Activated T-helper 2 cell treated with anti-CD3 and anti-CD28 coated beads, Interferon-gamma antibody, Interleukin-2, Interleukin-4, amounts not matched to agents 10 μg/mL and 5 μg/mL and 100 μg/mL, durations not matched to agents 14 hours and 24 hours and 36 hours (primary cell): ENCODE measurements at places on chromosomes 3 and 15.
A peak's percentile ranks its signal among the peaks of the same experiment; 100 is the strongest.

GRCh38 chr3:143824735-143825385, 23.4 kb downstream of the SLC9A9 start:
- no peak for DNase-seq

- no peak for DNase-seq
Observed at GRCh38 chr3:1262246-1262645, 169.4 kb downstream of the CNTN6 start.

GRCh38 chr3:155079468-155079745, 712 bp upstream of the MME start:
- no peak for DNase-seq

DNA sequence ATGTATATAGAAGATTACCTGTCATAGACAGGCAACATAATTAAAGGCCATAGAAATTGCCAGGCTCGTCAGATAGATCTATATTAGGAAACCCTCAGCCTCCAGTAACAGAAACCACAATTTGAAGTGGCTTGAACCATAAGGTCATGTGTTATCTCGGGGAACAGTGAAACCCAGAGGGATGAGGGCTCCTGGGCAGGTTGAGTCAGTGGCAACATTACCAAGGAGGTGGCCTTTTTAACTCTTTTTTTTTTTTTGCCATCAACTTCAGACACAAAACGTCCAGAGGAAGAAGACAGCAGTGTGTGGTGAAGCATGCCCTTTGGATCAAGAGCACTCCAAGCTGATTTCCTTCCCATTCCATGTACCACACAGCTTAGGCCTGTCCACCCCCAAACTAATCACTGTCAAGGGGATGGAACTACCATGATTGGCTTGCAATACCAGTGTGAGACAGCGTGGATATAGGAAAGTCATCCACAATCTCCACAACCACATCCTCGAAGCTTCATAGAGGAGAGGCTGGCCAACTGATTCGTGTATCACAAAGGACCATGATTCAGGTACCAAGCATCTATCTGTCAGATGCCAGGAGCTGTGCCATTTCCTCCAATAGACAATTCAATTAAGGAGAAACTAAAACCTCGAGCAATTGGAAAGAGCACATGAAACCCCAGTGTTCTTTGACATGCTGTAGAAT, 999 bp upstream of the KIF7 start:
- no peak for DNase-seq

DNA sequence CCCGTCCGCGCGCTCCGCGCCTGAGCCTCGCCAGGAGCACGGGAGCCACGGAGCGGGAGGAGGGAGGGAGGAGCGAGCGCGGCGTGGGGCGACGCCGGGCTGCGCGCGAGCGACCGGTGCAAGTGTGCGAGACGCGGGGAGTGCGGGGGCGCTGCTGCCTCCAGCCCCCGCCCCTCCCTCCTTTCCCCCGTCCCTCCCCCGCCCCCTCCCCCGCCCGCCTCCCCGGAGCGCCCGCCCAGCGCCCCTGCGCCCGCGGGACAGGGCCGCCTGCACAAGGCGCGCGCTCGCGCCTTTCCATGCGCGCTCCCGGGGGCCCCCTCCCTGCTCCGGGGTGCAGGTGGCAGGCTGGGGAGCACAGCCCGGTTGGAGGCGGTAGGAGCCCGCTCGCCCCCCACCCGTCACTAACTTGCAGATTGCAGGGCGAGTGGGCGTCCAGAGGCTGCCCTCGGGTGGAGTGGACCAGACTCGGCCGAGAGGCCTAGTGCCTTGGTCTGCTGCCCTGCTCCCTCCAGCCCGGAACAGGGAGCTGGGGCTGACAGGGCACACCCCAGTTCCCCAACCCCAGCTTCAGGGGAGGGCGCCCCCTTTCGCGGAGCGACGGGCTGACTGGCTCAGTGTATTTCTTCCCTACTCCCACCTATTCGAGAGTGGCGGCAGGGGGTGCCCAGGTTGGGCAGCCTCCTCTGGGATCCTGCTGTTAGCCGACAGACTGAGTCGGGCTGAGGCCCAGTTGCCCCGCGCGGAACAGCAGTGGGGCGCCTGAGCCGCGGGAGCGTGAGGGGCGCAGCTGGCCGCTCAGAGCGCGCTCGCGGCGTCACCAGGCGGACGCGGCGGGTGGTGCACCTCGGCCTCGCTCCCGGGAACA, at the start of gene WNT7A:
WNT7A (minus strand) TSS at position 126 of the 865 bp plus-strand sequence. CDS start 255 bp downstream, outside the sequence.
- DNase-seq: peak; percentile 24

GRCh38 chr3:110624576-110624975, 447.0 kb upstream of the NECTIN3 start:
- no peak for DNase-seq

GRCh38 chr15:61879219-61879618, 181.0 kb downstream of the VPS13C start:
- no peak for DNase-seq

DNA sequence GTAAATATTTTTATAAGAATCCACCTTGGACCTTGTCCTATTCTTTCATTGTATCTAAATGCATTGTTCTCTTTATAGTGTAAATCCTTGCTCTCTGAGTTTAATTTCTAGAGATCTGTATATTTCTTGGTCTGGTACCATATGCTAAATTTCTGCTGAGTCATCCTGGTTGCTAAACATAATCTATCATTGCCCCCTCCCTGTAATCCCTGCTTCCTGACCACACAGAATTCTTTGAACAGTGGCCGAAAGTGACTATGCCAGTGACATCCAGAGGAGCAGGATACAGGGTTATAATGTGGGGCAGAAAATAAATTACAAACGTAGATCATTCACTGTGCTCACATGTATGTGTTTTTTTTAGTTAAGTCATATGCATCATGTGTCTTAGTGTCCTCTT, 143.1 kb downstream of the DIPK2A start:
- no peak for DNase-seq

DNA sequence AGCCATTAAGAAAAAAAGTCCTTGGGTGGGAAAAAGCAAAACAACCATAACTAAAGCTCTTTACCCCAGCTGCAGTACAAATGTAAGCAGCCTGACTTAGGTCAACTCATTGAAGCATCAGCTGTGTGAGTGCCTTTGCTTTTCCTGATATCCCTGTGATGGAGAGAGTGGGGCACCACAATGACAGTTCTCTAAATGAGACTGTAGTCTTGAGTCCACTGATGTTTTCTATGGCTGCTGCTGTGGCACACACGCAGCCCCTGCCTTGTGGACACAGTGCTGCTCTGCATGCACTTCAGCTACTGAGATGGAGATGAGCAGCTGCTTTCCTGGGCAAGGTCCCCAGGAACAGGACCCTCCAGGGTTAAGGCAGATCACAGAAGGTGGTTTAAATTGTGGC, 173.2 kb downstream of the KCNAB1 start:
- DNase-seq: no peak

DNA sequence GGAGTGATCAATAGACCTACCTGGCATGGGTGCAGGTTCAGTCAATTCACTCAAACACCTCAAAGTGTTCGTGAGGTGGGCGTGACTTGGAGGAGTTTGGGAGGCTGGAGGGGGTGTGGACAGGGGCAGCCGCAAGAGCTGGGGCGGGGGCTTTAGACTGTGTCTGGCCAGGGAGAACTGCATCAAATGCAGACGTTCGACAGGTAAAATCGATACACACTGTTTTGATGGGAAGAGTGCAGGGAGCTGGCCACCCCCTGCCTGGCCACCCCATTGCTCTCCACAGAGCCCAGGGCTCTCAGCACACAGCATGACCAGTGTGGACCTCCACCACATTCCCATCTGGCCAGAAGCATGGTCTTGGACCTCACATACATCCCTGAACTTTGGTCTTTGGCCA, 412.1 kb downstream of the OCA2 start:
- DNase-seq: no peak

DNA sequence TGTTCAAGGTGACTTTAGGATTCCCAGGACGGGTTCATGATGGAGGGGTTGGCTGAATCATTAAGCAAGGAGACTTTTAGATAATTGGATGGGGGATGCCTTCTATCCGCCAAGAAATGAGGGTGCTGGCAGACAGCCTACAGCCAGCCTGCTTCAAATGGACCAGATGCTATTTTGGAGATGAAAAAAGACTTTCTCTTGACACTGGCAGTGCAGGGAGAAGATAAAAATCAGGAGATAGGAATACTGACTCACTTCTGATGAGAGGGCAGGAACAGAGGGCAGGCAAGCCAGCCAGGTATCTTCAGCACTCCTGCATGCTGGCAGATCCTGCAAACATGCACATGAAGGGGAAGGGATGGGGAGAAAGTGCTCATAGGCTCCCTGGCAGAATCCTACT, 7.7 kb upstream of the SYN2 start:
- no peak for DNase-seq

- DNase-seq: no peak
Observed at GRCh38 chr3:53260286-53260785, 4.5 kb upstream of the TKT start.

- DNase-seq: no peak
Observed at GRCh38 chr3:42698911-42699230, 3.7 kb downstream of the HHATL start.

DNA sequence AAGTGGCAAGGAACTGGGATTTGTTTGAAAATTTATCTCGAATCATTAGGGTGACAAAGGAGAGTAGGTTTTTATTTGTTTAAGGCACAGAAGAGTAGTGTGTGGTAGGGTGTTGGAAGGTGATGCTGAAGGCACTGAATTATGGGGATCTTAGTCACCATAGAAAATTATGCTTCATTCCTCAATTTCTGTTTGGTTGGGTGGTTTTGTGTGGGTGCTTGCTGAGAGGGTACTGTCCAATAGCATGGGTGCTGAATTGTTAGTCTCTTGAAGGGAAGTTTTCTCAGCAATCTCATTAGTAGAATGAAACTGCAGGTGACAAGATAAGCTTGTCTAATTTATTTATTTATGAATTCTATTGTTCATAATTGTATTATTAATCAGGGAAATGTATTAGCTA, 610.9 kb downstream of the AGBL1 start:
- no peak for DNase-seq

- DNase-seq: no peak
Observed at GRCh38 chr15:63332367-63333124, 49.1 kb downstream of the CA12 start.

DNA sequence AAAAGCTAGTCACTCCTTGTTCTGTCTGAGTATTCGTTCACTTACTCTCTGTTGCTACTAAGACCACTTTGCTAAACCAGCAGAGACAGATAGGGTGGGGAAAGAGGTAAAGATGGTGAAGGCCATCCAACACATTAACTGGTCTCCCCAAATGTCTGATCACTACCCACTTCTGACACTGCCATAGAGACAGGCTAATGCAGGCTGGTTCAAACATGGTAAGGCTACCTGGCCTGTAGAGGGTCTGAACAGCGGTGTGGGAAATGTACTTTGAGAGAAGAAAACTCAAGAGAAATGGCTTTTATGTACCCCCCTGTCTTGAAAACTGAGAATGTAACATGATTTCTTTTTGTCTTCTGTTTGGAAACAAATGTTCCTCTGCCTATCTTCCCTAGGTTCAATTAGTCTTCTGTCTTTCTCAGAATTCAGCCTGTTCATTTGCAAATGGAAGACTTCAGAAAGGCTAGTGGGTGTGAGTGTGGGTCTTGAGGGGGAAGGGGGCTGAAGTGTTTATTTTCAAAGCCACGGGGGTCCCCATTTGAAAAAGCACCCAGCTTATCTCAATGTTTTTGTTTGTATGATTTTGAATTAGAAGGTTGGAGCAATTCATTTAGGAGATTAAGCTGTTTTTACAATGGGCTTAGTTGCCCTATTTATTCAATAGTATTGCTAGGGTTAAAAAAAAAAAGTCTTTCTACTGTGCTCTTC, 15.8 kb downstream of the ALDH1A2 start:
- no peak for DNase-seq

- no peak for DNase-seq
Observed at GRCh38 chr3:28972921-28973320, 307.9 kb upstream of the RBMS3 start.

DNA sequence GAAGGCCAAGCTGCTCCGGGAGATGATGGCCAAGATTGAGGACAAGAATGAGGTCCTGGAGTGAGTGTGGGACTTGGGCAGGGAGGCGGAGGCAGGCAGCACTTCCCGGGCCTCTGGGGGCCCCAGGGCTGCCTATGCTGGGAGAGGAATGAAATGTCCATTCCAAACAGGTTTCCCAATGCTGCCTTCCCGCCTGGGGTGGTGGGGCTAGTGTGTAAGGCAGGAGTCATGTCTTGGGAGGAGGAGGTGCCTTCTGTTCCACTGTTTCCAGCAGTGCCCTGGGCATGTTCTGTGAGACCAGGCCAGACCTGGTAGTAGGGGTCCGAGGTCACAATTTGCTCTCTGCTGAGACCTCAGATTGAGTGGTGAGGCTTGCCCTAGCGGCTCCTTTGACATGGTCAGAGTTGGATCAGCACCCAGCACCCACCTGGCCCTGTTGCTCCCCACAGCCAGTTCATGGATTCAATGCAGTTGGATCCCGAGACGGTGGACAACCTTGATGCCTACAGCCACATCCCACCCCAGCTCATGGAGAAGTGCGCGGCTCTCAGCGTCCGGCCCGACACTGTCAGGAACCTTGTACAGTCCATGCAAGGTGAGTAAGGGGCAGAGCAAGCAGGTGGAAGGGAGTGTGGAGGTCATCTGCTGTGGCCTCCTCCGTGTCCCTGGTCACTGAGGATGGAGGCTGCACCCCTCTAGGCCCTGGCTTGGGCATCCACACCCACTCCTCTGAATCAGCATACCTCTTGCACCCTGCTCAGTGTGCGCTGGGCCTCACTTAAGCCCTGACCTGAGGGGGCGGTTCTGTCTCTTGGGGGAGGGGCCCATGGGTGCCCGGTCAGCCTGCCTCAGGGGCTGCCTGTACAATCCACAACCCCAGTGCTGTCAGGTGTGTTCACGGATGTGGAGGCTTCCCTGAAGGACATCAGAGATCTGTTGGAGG, 27.3 kb downstream of the PTPN23 start:
- DNase-seq: no peak

DNA sequence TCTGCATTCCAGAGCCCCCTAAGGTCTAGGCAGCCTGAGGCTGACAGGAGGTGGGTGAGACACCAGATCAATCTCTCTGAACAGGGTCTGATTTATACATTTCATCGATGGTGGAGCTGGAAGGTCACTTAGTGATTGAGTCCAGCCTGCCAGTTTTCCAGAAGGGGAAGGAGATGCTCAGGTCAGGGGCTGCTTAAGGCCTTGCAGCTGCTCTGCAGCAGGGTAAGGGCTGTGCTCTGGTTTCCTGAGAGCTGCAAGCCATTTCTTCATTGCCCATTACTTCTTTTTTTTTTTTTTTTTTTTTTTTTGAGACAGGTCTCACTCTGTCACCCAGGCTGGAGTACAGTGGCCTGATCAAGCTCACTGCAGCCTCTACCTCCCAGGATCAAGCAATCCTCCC, 10.7 kb downstream of the TADA3 start:
- DNase-seq: no peak

GRCh38 chr3:61913701-61914100, 352.3 kb downstream of the PTPRG start:
- no peak for DNase-seq
